Naive B cell (primary cell): ENCODE measurements at places on chromosomes 6 and 20.
A peak's percentile ranks its signal among the peaks of the same experiment; 100 is the strongest.

DNA sequence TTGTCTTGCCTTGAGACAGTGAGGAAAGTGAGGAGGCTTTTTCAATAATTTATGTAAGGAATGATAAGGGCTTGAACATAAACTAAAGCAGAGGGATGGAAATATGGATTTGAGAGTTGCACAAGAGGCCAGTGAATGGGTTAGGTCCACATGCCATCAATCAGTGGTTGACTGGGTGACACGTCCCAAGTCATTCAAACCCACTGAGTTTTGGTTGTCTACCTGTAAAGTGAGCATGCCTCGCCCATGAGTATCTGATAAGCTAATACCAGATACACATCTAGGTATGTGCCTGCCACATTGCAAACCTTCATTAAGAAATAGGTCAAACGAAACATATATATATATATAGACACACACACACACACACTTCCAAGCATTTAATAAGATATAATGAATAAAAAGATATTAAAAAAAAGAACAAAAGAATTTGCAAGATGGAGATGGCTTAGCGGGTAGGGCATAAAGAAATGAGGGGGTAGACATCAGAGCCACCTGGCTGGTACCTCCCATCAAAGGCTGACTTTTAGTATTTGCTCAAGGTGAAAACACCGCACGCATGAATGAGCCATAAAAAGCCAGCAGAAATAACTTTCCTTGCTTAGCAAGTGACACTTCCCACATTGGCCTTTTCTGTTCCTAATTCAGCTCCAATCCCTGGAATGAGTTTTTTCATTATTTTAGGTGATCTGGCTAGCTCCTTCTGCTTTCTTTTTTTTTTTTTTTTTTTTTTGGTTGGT lies 109.1 kb upstream of the GGTLC1 start:
- no peak for DNase-seq

- DNase-seq: no peak
These were observed 13.6 kb upstream of the SLCO4A1 start for GRCh38 chr20:62628691-62629090.

- no peak for DNase-seq
These were observed 45.5 kb upstream of the GLP1R start for GRCh38 chr6:39003072-39003471.

- no peak for DNase-seq
These were observed 65.0 kb downstream of the SOBP start for GRCh38 chr6:107554918-107555317.

- no peak for DNase-seq
These were observed 190.1 kb downstream of the MTFR2 start for GRCh38 chr6:136060052-136060451.

DNA sequence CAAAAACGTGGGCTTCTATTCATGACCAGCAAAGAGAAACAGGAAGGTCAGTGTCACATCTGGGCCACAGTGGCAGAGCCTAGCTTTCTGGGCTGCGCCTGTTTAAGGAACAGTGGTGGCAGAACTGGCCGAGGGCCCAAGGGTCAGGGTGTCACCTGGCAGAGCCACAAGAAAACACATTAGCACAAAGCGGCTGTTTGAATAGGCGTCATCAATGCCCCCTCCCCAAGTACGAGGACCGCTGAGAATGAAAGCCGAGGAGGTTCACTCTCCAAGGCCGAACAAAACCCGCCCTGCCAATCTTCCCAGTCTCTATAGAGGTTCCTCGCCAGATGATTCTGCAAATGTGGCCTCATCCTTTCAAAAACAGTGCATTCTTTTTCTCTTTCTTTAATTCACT lies 125.2 kb upstream of the TRAF3IP2 start:
- DNase-seq: no peak

GRCh38 chr6:36362551-36363370 lies 24.7 kb downstream of the ETV7 start:
- no peak for DNase-seq

- DNase-seq: peak; percentile 40
These were observed 37.5 kb downstream of the AIG1 start for GRCh38 chr6:143098054-143098671.

DNA sequence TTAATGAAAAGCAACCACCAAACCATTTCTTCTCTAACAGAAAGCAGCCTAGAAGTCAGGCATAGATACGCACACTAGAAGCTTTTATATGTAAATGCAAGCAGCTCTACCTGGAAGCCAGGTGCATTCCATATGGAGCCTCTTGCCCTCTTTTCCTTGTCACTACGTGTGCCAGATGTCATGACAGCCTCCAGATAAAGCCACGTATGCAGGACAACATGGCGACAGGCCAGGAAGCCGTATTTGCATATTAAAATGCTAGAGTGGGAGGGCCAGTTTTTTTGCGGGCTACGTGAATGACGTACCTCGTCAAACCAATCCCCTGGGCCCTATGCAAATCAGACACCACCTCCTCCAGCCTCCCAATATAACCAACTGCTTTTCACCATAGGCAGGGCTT lies 308.1 kb upstream of the SPTLC3 start:
- DNase-seq: no peak

GRCh38 chr20:38303908-38304379 lies at the start of gene BPI:
Gene BPI (plus strand): TSS chr20:38304156. CDS start chr20:38304224, 68 bp downstream.
- no peak for DNase-seq

DNA sequence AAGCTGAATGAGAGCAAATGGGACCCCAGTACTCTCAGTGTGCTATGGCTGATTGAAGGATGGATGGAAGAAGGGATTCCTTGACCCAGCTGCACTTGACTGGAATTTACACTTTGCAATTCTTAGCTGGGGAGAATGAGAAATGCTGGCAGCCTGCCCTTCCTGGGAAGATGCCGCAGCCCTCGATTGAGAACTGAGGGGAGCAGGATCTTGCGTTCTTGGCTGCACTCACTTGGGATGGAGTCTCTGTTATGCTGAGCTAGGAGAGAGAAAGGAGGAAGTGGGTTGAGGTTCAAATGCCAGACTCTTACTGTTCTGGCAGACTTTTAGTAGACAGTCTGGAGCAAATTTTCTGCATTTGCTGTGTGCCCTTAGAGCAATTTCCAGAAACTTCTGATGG lies 221.2 kb downstream of the FNDC1 start:
- no peak for DNase-seq

- DNase-seq: no peak
These were observed 645.0 kb downstream of the PHF3 start for GRCh38 chr6:64280569-64280968.

GRCh38 chr6:43836507-43837240 lies 66.7 kb downstream of the VEGFA start:
- no peak for DNase-seq

DNA sequence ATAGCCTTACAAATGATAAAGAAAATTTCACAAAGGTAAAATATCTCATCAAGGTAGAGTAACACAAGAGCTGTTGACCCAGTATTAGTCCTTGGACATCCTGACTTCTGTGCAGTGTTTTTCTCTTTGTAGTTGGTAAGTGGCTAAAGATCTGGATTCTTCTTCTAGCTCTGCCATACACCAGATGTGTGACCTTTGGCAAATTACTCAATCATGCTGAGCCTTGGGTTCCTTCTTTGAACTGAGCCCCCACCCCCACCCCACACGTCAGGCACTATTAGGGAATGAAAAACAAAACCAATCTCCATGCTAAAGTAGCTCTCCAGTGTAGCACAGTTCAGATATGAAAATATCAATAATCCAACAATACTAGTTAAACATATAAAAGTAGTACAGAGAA lies 15.1 kb upstream of the TRIM39 start:
- no peak for DNase-seq

- DNase-seq: no peak
These were observed 8.7 kb upstream of the TRIM39 start for GRCh38 chr6:30317913-30318589.

GRCh38 chr20:10558635-10559187 lies 115.1 kb downstream of the JAG1 start:
- no peak for DNase-seq

- DNase-seq: no peak
These were observed 92.9 kb downstream of the PAX1 start for GRCh38 chr20:21798384-21798783.

GRCh38 chr20:6515261-6515660 lies 252.2 kb upstream of the BMP2 start:
- no peak for DNase-seq

- no peak for DNase-seq
These were observed 386.6 kb upstream of the FLRT3 start for GRCh38 chr20:14724036-14724435.

GRCh38 chr20:14712302-14712739 lies 374.9 kb upstream of the FLRT3 start:
- no peak for DNase-seq

DNA sequence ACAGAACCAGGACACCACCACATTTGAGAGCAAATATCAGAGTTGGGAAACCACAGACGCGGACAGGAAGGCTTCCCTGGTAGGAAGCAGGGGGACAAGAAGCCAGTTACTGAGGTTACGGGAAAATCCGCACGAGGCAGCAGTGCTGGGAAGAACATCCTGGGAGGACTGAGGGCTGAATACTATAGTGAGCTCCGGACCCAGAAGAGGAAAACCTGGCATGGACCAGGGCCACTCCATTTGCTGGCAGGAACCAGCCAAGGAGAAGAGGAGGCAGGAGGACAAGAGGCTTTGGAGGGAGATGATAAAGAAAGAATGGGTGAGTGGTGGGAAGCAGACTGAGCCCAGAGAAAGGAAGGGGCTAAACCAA lies 6.1 kb upstream of the DSN1 start:
- DNase-seq: no peak

DNA sequence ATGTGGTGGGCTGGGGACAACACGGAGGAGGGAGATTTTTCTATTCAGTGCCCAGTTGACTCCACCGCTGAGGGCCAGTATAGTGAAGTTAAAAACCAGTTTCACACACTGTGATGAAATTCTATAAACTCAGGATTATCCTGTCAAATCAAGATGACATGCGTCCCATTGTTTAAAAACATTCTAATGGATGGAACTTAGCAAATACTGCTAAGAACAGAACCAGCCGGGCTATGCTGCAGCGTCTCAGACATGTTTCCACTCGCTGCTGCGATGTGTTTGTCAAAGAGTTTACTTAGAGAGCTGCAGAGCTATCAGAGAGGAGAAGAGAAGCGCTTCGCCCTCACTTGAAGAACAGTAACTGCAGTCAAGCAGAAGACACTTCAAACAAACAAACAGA lies 212.6 kb upstream of the FOXQ1 start:
- DNase-seq: no peak

GRCh38 chr20:90651-91050 lies 3.2 kb downstream of the DEFB125 start:
- no peak for DNase-seq

DNA sequence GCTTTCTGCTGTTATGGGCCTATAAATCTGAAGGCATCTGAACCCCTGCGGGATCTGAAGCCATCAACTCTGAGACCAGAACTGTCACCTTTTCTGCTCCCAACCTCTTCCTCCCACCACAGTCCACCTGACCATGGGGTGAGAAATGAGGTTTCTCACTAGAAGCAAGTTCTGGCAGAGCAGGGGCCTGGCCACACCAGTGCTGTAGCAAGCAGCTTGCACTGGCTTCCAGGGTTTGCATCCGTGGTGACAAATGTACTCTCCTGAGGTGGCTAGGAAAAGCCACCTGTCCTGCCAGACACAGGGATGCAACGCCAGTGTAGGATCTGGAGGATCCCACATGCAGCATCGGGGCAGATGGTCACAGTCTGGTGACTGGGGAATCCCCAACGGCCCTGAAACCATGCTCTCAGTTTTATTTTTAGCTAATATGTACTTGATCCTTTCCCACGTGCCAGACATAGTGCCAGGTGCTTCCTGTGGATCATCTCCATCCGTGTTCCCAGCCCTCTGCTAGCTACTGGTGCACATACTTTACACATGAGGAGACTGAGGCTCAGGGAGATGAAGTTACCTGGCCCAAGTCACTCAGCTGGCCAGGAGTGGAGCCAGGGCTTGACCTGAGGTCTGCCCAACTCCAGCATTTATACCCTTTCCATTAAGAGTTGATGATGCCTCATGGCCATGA lies 122.1 kb upstream of the SPACA1 start:
- peak; percentile 79 for DNase-seq
